ENCODE measurements at places on chromosomes 7 and 10.

DNA sequence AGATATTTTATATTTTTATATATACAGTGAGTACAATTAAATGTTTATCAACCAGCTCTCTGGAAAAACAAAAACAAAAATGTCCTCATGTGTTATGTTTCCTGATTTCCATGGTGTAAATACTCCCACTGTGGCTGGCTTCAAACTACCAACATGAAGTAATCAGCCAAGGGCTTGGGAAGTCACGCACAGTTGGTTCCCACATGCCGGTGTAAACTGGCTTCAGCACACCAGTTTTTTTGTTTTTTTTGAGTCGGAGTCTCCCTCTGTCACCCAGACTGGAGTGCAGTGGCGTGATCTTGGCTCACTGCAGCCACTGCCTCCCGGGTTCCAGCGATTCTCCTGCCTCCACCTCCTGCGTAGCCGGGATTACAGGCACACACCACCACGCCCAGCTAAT, 11.8 kb downstream of the OSBPL3 start:
- no peak for DNase-seq

GRCh38 chr7:68862736-68863135, 735.5 kb upstream of the AUTS2 start:
- DNase-seq = no peak

DNA sequence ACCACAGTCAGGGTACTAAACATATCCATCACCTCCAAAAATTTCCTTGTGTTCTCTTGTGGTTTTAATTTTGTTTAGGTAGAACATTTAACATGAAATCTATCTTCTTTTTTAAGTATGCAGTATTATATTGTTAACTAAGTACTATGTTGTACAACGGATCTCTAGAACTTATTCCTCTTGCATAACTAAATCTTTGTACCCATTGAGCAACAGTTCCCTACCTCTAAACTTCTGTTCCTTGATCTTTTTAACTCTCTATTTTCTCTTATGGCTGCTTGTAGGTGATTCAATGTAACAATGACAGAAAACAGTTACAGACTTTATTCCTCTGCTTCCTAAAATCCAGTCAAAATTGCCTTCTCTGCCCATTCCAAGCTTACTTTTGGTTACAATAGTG, 9.9 kb downstream of the NRG3 start:
- DNase-seq = no peak

DNA sequence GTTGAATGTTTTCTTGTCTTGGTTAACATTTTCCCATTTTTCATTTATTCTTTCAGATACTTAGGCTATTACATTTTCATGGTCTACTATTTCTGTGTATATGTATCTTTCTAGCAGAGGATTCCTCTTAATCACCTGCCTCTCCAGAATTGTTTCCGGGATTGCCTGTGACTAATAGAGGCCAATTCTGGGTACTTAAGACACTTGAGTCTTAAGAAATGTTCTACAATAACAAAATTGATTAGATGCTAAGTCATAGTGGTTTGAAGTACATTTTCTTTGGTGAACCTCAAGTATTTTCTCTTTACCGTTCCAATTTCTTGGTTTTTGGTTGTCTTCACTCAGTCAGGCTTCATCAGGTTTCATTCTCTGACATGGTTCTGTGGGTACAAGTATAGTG, 26.4 kb downstream of the BBS9 start:
- no peak for DNase-seq

GRCh38 chr10:61389887-61390286, 63.3 kb downstream of the TMEM26 start:
- no peak for DNase-seq

DNA sequence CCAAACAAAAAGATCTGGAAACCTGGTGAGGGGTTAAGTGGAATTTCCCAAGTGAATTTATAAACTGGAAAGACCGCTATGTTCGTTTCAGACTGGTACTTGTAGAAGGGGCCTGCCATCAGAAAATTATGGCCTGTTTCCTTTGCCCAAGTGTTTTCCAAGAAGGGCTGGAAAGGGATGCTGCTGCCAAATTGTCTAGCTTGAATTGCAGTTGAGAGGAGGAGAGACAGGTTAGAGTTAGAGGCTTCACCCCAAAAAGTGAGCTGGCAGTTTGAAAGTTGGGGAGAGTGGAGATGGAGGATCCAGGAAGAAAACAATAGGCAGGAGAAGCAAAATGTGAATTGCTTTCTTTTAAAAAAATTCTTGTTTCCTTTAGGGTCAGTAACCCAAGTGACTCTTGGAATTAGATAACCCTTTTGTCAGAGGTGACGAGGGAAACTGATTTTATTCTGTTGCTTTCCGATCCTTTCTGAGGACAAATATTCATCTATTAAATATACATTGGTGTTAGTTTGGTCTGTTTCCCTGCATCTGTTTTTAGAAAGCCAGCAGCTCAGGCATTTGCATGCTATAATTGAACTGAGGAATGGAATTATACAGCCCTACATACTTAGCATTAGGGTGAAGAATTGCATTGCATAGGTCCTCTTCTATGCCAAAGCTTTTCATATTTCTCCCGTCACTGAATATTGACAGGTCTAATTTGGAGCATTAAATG, 82.5 kb upstream of the PRR15 start:
- DNase-seq = no peak

DNA sequence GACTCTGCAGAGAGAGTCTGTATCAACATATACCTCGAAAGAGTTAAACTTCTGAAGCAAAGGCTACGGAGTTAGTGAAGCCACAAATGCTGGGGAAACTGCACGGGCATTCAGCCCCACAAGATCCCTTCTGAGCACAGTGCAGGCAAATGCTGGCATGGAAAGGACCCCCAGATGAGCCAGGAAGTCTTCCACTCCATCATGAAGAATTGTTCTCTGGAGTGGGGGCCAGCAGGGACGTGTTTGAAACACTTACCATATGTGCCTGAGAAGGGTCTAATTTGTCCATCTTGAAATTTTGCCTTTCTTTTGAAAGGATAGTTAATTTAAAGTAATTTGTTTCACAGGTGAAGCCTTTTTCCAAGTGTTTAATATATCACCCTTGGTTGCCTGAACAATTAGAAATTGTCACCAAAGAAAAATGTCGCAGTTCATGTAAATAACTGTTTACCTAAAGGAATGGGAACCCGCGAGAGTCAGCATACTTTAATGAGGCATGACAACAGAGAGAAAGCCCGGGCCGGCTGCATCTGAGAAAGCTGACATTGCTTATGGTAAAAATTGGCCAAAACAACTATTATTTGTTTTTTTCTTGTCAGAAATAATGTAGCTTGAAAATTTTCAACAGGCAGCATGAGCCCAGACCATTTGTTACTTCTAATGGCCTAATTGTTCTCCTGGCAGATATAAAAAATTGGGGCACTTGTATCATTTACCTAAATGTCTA, 287.6 kb upstream of the MGMT start:
- DNase-seq = no peak

DNA sequence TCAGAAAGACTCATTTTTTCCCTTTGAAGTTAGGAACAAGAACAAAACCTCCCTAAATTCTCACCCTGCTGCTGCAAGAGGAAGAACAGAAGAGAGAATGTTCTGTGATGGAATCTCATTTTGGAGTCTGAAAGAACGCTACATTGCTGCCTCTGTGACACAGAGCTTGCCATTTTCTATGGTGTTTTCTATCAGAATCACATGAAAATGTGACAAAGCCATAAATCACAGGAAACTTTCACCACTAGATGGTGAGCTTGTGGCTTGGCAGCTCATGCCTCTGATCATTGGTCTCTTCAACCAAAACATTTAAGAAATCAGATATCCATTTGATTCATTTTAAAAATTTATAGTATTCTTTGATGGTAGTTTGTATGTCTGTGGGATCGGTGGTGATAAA, 82.9 kb downstream of the CADPS2 start:
- no peak for DNase-seq

- no peak for DNase-seq
These were observed 250.4 kb upstream of the CACNA2D1 start for GRCh38 chr7:82694022-82694421.

DNA sequence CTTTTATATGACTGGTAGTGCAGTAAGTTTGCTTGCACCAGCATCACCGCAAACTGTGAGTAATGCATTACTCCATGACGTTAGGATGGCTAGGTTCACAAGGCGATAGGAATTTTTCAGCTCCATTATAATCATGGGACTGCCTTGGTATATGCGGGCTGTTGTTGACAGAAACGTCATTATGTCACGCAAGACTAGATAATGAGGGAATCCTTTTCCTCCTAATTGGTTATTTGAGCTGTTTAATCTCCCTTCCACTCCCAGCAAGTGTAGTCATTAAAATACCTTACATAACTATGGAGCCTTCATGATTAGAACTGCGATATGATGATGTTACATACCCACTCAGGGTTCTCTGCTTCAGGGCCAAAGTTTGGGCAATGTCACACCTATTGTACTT, 17.3 kb downstream of the KLLN start:
- DNase-seq = no peak

DNA sequence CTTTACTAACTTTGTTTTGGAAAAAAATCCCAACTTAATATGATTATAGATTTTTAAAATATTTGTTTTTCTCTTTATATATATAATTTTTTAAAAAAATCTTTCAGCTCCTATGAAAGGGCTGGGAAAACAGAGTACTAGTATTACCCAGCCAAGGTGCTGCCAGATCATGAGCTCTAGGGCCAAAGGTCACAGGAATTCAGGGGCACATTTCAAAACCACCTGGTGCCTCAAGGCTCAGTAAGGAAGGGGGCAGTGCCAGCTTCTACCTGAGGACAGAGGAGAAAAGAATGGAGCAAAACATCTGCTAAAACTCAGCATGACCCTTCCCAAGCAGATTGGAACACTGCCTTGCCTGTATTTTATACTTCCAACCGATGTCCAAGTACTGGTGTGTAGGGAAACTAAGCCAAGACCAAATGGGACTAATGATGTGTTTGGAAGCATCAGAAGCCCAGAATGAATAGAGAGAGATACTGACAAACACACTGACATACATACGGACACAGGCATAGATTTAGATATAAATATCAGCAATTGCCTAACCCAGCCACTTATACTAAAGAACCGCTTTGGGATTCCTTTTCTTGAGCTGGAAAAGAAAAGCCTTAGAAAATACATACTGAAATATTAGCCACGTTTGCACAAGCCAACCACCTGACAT, 667.3 kb downstream of the PARD3 start:
- no peak for DNase-seq

DNA sequence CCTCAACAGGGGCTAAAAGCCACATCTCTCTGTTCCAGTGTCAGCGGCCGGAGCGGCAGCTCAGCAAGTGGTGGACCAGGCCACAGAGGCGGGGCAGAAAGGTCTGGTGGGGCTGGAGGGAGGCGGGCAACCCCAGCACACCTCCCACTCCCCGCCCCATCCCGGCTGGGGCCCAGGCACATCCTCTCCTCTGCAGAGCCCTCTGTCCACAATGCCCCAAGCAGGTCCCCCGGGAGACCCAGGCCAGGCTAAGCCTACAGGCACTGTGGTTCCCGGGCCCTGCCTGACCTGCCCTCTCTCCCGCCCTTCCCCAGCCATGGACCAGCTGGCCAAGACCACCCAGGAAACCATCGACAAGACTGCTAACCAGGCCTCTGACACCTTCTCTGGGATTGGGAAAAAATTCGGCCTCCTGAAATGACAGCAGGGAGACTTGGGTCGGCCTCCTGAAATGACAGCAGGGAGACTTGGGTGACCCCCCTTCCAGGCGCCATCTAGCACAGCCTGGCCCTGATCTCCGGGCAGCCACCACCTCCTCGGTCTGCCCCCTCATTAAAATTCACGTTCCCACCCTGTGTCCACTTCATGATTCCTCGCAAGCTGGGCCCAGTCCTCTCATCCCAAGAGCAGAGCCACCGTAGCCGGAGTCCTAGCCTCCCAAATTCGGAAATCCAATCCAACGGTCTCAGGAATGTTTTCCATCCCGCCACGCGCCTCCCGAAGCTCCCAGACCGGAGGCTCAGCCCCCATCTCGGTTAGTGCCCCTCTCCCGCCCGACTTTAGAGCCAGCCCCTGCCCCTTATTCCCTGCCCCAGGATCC, 2.1 kb downstream of the ADIRF start:
- no peak for DNase-seq

DNA sequence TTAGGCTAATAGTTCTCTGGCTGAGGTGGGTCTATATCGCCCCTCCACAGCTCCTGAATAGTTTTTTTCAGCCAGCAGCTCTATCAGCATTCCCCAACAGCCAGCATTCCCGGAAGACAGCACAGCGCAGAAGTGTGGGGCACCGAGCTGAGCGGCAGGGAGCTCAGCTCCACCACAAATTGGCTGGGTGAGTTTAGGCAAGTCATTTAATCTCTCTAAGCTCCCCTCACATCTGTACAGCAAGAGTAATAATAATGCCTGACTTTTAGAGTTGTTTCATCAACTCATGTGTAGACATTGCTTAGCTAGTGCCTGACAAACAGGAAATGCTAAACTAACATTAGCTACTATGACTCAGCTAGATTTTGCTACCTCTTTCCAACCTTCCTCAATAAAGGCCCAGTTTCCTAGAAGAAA, 247.9 kb upstream of the PTN start:
- DNase-seq = no peak

DNA sequence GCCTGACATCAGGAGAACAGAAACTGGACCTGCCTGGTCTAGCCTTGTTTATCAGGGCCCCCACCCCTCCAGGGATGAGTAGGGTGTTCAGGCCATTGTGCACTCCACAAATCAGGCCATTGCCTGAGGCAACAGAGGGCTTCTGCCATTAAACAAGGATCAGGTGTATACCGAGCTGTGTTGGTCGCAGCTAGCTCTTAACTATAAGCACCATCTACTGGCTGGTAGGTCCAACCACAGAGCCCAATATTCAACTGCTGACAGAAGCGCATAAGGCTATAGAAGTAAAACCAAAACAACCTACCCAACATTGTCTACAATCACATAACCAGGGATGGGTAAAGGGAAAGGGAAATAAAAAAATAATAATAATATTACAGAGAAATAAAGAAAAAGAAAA, 451.7 kb upstream of the TEX47 start:
- no peak for DNase-seq
